Activated CD8-positive, alpha-beta memory T cell treated with anti-CD3 and anti-CD28 coated beads, Interleukin-2, amount 50 U/mL, for 4 hours (primary cell): ENCODE measurements at places on chromosomes 3 and 15.

DNA sequence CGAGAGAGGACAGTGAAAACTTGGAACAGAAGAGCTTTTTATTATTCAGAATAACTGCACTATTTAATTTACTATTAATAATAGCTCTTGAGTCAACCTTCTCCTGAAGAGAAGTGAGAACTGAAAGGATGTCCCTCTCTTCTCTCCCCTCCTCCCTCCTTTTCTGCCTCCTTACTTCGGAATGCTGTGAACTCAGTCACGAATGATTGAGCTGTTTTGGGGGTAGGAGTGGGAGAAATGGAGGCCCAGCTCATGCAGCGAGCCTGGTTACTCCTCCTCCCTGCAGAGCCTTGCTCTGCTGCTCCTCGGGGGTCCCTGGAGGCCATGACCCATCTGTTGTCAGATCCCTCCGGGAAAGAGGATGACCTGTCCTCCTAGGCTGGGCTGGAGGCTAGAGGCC is 20.3 kb upstream of the INSYN1 start:
- DNase-seq, result no peak

- no peak for DNase-seq
Observed at GRCh38 chr3:177150218-177150916, 46.9 kb downstream of the TBL1XR1 start.

- DNase-seq, result no peak
Observed at GRCh38 chr3:193944518-193944884, 191.4 kb upstream of the HES1 start.

DNA sequence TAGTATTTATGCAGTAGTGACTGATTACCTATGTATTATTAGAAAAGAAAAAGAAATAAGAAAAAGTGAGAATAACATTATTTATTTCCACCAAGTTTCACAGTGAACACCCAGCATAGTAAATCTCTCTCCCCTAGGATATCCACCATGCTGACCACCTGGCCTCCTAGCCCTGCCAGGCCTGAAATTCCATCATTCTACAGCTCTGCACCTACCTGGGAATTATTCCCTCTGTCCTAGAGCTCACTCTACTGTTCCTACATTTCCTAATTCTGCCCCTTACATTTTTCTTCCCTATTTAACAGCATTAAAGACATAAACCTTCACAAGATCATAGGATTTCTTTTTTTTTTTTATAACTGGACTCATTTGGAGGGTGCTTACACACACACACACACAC is 525.3 kb upstream of the PPP2R3A start:
- DNase-seq, result no peak

DNA sequence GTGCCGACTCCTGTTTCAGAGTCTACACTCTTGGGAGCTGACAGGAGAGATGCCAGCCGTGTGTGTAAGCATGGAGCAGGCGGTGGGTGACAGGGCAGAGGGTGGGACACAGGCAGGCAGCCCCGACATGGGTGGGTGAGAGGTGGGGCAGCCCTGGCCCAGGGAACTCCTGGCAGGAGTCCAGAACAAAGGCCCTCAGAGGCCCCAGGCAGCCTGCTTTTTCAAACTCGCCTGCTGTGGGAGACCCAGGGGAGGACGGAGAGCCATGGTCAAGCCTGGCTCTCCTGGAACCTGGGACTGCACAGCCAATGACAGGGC is 29.3 kb upstream of the SLC41A3 start:
- DNase-seq, result no peak

GRCh38 chr3:85090495-85090894 is 131.7 kb downstream of the CADM2 start:
- no peak for DNase-seq

- DNase-seq, result no peak
Observed at GRCh38 chr3:172461530-172462138, 13.4 kb upstream of the GHSR start.

DNA sequence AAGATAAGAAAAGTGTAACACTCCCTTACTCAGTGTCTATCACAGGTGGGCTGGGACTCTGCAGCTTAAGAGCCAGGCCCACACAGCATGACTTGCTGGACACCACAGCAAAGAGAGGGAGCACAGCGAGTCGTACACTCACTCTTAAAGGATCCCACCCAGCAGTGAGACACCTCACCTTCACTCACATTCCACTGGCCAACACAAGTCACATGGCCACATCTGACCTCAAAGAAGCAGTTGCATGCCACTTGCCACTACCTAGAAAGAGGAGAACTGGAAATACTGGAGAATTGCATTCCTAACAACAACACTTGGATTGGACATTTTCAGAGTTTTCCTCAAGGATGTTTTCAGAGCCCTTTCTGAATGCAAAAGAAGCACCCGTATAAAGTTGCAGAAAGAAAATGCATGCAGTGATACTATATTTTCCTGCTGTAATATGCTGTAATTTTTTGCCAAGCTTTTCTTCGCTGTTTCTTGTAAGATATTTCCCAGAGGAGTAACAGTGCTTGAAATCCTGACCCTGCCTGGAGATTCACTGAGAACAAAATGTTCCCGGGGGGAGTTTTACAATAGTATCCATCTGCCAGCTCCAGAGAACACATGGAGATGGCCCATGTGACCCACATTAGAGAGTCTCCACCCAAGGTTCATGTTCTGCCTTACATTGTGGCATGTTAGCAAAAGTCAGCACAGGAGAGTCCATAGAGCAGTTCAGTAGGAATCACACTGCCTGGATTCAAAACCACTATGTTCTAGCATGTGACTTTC is 42.2 kb downstream of the TRIM42 start:
- DNase-seq, result no peak

DNA sequence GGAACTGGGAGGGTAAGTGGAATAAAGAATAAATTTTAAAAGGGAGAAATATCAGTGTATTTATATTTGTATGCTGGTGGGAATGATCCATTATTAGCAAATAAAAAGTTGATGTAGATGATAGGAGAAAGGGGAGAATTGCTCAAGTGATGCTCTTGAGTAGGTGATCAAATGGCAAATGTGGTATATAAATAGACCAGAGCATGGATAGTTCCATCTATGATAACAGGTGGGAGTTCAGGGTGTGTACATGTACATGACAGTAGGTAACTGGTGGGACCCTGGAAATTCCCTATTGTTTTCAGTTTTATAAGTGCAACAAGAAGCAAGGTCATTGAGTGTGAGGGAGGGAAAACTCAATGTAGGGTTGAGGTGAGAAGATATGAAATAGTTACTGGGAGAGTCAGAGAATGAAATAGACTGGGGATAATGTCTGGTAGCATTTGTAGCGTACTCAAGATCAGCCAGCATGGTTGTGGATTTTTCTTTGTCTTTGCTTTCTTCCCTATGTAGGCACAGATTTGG is 31.3 kb upstream of the EBLN2 start:
- no peak for DNase-seq

GRCh38 chr15:78018445-78018844 is 59.1 kb downstream of the TBC1D2B start:
- DNase-seq, result no peak

GRCh38 chr3:155102329-155102728 is 22.2 kb downstream of the MME start:
- DNase-seq, result no peak

DNA sequence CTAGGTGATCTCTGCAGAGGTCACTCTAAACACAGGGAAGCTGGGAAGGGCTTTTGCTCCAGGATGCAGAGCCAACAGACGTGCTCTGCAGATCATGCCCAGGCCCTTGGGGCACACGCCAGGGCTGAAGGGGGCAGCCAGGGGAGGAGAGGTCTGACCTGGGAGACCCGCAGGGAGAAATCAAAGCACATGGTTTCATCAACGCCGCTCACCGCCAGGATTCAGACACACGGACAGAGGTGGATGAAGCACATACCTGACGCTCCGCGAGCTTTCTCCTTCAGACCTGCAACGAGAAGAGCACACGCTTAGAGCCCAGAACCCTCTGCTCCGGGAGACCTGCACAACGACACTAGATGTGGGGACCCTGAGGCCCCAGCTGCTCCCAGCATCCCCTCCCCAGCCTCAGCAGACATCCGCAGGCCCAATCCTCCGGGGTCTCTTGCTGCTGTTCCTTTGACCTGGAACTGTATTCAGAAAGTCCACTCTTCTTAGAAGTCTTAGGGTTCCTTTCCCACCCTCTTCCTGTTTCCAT is 90.7 kb upstream of the IQSEC1 start:
- no peak for DNase-seq

DNA sequence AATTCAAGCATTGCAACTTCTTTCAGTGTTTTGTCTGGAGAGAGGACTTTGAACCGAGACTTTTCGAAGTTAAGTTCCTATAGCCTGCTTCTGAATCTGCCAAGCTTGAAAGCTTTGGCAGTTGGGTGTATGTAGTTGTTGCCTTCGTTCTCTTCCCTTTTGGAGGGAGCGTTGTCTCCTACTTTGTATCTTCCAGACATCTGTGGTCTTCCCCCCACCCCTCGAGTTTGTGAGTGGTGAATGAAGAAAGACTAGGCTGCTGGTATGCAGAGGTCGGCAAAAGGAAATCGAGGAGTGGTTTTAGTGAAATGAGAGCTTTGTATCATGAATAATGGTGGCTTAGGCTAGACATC is 1.3 kb downstream of the CTNNB1 start:
- no peak for DNase-seq

DNA sequence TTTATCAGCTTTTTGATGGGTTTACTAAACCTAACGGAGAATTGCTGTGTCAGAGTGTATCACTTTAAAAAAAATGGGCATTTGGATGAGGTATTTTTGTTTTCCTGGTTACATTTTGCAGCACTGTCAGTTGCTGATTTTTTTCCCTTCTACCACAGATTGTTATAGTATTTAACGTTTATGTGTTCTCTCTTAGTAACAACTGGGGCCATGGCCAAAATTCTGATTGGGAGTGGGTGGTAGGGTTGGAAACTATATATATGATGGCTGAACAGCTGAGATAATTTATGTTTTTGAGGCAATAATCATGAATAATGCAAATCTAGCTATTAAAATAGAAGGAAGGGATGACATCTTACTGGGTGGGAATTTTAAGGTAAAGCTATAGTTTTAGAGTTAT is 229.4 kb upstream of the SUCLG2 start:
- no peak for DNase-seq

DNA sequence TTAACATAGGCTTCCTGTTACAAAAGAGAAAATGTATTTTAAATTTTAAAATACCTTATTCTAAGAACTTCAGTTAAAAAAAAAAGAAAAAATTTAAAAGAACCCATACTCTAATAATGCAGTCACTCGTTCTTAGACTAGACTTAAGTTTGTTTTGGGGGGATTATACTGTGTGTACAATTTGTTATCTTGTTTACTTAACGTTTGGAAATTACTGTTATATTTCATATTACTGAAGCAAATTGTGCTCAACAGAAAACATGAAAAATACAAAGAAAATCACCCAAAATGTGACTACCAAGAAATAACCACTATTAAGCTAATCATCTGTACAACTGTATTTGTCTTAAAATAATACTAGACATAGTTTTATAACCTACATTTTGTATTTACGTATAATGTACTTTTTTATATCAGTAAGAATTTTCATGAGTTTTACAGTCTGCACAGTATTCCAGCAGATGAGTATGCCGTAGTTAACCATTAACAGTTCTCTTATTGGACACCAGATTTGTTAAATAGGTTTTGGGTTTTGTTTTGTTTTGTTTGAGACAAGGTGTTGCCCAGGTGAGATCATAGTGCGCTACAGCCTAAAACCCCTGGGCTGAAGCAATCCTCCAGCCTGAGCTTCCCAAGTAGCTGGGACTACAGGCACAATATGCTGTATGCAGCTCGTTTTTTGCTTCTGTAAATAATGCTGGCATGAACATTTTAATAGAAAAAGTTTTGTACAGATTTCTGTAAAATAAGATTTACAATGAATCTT is 88.8 kb upstream of the CHD2 start:
- DNase-seq, result no peak

- no peak for DNase-seq
Observed at GRCh38 chr3:16171009-16171408, 3.5 kb upstream of the GALNT15 start.

DNA sequence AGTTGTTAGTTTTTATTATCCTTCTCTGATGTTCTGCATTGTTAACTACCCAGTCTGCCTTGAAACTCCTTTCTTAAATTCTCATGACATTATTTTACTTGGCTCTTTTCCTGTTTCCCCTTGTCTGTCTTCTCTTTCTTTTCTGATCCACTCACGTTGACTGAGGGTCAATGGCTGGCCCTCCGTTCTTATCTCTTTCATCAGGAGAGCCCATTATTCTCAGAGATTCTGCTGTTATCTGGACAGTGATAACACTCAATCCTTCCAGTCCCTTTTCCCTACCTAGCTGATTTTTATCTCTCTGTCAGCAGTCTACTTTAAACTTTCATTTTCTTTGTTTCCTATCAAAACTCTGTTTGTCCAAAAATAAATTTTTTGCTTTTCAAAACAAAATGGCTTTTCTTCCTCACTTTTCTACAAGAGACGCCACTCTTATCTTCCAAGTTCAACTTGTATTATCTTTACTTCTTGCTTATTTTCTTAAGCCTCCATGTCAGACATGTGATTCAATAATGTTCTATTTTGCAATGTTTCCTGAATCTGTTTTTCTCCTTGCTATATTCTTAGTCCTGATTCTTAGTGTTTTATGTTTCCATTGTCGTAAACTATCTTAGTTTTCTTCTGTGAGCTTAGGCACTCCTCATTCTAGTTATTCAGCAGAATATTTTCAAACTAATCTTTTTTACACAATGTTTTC is 120.2 kb downstream of the NEDD4 start:
- no peak for DNase-seq

DNA sequence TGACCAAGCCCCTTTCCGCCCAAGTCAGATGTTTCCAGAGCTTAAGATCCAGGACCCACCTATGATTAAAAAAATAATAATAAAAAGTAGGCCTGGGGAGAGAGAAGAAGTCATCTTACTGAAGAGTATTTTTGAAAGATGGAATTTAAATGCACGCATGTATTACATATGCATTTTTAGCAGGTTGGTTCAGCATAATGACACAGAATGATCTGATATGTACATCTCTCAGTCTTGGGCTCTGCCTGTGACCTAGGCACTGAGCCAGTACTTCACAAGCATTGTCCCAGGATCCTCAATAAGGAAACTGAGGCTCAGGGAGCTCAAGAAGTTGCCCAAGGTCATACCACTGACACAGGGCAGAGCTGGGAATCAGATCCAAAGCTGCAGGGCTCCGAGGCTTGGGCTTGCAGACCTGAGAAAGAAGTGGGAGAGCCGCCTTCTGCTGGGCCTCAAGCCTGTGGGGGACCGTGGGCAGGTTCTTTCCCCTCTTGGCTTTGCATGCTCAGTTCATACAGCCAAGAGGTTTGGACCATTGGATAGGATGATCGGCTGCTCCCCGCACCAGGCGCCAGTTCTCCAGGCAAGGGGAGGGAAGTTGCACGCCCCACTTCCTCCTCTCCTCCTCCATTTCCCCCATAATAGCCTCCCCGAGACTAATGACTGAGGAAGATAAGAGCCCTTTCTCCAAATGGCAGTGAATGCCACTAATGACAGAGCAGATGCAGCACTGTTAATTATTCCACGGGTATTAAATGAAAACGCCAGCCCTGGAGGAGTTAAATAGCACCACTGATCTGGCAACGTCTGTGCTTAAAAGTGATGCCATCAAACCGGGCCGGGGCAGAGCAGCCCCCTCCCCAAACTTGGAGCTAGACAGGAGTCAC is 6.9 kb downstream of the SLC6A1 start:
- DNase-seq, result no peak
